ENCODE measurements at places on chromosomes 3 and 15.

GRCh38 chr3:126509597-126510307, 7.8 kb downstream of the UROC1 start:
- no peak for DNase-seq

DNA sequence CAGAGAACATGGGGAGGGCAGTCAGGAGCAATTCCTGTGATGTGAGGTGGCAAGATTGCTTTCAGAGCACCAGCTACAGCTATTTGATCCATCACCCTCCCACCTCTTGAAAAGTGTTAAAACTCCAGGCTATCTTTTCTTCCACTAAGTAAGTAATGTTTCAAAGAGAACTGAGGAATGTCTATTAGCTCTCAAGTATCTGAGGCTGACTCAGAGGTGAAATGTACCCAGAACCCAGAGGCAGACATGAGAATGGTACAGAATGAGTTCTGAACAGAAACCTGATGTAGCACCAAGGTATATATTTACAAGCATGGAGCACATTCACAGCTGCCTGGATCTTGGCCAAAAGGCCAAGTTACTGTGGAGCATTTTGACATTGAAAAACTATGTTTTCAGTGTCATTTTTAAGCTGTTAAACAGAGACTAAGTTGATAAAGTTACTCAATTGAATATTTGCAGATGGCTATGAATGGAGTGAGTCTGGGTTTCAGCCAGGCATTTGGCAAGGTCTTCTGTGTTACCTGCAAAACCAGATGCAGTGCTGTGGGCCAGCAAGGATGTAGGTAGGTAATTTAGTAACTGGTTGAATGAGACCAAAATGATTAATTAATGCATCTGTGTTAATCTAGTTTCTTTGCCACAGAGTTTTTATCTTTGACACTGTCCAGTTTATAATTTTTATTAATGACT, 227.7 kb upstream of the CD96 start:
- DNase-seq = no peak

DNA sequence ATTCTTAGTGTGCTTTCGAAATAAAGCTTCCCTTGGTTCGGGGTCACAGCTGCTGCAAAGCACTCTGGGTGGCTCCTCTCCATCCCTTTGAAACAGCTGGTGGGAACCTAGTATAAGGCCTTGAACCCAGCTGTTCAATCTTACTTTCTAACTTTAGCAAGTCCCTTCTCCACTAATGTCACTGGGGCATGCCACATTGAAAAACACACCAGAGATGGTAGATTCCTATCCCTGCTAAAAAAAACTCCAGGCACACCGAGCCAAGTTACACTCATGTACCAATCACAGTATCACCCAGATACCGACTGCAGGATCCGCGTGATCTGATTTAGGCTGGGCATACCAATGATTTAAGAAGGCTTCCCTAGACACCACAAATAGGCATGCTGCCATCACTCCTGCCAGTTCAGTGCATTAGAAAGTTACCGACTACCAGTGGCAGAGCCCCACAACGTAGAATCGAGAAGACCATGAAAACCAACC, 65.0 kb downstream of the WWTR1 start:
- DNase-seq = no peak

GRCh38 chr3:120928991-120929390, 21.0 kb downstream of the STXBP5L start:
- DNase-seq = no peak

DNA sequence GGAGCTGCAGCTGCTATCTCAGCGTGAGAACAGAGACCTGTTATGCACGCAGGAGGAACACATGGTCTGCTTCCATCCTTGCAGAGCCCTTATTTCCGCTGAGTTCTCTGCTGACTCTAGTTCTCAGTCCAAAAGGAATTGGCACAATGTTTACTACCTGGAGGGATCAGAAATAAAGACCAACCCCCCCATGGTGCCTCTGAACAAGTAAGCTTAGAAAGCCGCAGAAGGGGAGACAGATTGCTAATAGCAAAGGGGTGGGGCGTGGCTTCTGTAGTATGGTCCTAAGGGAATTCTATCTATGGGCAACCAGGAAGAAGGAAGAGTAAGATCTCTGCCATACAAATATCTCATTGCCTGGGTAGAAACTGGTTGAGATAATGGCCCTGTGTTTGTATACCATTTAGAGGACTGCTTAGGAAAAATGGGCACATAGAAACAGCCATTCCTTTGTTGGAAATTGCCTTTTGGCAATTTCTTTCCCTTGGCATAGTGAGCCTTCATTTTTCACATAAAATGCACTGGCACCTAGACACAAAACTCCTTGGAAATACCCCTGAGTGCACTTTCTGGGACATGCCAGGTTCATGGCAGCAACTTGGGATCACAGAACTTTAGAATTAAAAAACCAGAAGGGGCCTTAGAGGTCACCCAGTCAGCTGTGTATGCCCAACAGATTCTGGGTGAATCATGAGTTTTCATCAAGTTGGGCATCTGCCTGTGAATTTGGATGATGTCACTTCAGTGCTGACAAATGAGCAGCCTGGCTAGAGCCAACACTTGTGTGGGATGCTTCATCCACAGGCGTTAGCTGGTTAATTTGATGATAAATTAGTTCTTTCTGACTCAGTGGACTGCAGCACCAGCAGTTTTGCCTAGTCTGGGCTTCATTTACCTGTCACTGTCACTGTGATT, 57.4 kb upstream of the STXBP5L start:
- DNase-seq = no peak

DNA sequence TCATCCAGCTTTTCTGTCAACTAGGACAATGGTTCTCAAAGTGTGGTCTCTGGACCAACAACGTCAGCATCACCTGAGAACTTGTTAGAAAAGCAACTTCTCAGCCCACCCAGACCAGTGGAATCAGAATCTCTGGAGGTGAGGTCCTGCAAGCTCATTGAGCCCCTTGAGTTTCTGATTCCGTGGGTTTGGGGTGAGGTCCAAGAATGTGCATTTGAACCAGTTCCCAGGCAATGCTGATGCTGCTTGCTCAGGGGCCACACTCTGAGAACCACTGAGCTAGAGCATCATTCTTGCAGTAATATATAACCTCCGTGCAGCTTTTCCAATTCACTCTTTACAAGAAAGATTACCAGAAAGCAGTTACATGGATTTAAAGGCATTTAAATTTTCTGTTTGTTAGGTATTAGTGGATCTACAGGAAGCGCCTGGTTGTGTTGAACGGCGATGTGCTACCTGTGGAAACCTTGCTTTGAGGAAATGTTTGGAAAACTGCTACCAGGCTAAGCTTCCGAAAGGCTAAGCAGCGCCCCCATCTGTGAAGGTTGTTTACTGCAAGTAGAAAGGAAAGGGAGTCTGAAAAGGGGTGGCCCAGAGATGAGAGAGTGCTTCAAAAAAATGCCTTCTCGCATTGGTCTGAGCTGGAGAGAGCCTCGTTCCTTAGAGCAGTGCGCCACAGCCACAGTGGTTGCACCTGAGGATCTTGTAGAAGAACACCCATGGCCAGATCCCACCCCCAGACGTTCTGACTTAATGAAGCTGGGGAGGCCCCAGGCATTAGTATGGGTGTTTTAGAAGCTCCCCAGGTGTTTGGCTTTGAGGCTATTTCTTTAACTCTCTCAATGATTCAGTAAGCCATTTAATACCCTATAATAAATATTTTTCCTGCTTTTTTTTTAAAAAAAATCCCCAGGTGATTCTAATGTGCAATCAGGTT, 50.0 kb downstream of the RLBP1 start:
- DNase-seq = no peak

GRCh38 chr15:62647843-62648505, 394.6 kb upstream of the TPM1 start:
- DNase-seq = no peak

GRCh38 chr3:153734777-153735551, 386.2 kb upstream of the ARHGEF26 start:
- DNase-seq = no peak

- no peak for DNase-seq
Measured at GRCh38 chr15:45138814-45139765, 9.3 kb downstream of the DUOX1 start.

DNA sequence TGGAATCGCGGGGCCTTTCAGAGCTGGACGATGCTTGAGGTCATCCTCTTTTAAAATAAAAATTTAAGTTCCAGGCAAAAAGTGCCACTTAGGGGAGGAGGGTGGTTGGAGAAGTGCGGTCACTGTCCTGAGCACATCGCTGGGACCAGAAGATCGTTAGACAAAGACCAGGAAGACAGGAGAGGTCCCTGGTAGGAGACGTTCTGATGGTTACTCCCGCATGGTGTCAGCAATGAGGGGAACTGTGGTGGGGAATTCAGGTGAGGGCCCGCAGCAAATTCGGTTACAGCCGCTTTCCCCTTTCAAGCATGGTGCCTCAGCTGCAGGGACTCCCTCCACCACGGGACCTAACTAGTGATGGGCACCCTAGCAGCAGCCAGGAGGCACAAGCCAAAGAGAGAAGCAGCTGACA, 1.0 kb upstream of the ISY1 start:
- DNase-seq = no peak

DNA sequence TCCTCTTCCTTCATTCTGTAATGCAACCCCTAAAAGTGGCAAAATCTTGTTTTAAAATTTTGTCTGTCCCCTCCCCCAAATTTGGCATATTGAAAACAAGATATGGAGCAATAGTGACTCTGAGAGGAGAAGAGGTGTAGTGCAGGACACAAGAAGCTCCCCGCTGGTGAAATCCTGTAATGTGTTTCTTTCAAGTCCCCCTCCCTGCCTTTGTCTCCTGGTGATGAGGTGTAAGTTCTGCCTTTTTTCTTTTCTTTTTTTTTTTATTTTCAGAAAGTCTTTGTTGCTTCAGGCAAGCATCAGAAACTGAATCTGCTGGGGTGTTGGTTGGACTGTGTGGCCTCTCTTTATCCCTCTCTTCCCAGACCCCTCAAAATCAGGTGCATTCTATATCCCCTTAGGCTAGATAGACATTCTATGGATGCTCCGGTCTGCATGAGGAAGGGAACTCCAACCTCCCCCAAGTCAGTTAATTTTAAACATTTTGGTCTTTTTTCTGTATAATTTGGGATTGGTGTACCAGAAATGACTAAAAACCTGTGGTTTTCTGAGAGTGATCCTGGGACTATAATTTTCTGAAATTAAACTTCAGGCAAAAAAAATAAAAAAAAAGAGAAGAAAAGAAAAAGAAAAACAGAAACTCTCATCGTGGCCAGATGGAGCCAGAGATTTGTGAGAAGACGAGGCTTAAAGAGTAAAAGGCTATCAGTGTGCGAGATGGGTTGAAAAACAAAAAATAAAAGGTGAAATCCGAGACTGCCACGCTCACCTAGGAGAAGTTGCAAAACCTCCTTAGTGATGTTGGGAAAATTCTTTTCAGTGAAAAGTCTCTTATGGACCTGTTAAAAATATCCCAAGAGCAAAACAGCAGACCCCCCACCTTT, 21.4 kb downstream of the ACKR2 start:
- no peak for DNase-seq

GRCh38 chr3:108972482-108972881, 18.8 kb upstream of the GUCA1C start:
- DNase-seq = no peak

DNA sequence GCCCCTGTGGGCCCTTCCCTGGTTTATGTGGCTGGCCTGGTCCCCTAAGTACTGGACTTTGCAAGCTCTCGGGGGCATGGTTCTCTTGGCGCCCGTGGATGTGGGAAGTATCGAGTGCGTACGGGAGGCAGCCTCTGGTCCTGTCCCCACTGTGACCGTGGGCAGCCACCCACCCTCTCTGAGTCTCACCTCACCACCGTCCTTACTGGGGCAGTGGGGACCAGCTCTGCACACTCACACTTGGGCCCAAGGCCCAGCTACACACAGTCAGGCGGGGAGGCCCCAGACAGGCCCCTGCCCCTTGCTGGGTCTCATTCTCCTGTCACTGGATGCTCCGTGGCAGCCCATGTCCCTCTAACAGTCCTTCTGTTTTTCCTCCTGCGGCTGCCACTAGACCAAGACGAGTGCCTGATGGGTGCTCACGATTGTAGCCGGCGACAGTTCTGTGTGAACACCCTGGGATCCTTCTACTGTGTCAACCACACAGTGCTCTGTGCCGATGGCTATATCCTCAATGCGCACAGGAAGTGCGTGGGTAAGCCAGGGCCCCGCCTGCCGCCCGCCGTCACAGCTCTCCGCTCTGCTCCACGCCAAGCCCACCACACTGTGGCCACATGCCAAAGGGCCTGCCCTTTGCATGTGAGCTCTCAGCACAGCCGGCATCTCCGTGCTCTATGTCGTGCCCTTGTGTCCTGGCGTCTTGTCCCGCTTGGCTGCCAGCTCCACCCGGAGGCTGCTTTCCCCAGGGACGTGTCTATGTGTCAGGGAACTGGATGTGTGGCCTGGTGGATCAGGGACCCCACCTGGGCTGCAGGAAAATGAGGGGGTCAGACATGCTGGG, 72.7 kb downstream of the FBLN2 start:
- peak; percentile 33 for DNase-seq

GRCh38 chr3:10554746-10555145, 49.4 kb upstream of the ATP2B2 start:
- DNase-seq = no peak

- DNase-seq = no peak
Measured at GRCh38 chr3:15794303-15794771, 3.4 kb downstream of the ANKRD28 start.

- no peak for DNase-seq
Measured at GRCh38 chr3:152120601-152121269, 148.0 kb upstream of the MBNL1 start.

- no peak for DNase-seq
Measured at GRCh38 chr3:98567666-98568270, 25.6 kb downstream of the CPOX start.

GRCh38 chr3:129121016-129121791, 400 bp downstream of the RAB43 start:
- DNase-seq = peak; percentile 48

DNA sequence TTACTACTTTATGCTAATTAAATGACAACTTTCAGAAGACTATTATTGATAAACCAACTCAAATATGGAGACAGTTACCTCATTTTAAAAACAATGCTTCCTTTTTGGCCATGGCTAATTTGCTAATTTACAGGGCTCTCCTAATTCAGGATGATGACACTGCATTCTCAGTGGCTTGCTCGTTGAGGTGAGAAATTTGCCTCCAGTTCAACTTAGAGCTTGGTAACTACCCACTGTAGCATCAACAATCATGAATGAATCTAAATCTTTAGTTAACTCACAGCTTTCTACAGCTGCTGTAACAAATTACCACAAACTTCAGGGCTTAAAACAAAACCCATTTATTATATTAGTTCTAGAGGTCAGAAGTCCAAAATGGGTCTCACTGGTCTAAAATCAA, 14.0 kb downstream of the PBRM1 start:
- no peak for DNase-seq

GRCh38 chr15:36879568-36880222, 220.7 kb downstream of the MEIS2 start:
- no peak for DNase-seq

GRCh38 chr3:156806698-156807097, 19.5 kb upstream of the LEKR1 start:
- no peak for DNase-seq

- DNase-seq = no peak
Measured at GRCh38 chr15:52551762-52552161, 17.1 kb downstream of the ARPP19 start.

GRCh38 chr3:152225201-152225600, 43.5 kb upstream of the MBNL1 start:
- no peak for DNase-seq

DNA sequence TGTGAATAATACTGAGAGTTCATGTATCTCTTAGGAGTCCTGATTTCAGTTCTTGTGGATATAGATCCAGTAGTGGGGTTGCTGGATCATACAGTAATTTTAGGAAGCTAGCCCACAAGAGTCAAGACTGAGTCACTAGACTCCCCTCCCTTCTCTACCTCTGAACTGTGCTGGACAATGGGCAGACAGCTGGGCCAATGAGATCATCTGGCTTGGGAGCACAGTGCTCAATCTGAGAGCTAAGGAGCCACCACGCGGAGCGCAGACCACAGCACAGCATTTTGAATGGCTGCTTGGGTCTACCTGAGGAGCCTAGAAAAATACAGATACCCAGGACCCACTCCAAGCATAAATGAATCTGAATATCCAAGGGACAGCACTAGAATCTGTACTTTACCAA, 32.5 kb downstream of the WNT5A start:
- no peak for DNase-seq

Measured in activated gamma-delta T cell (primary cell).